ENCODE measurements at places on chromosomes 4 and X. TPM values are rescaled to one million over a fixed set of nuclear protein-coding genes. Genes with fewer than 3 reads are reported as not detected.

GRCh38 chrX:74814681-74815080, 110.6 kb downstream of the NEXMIF start:
- DNase-seq, result no peak

DNA sequence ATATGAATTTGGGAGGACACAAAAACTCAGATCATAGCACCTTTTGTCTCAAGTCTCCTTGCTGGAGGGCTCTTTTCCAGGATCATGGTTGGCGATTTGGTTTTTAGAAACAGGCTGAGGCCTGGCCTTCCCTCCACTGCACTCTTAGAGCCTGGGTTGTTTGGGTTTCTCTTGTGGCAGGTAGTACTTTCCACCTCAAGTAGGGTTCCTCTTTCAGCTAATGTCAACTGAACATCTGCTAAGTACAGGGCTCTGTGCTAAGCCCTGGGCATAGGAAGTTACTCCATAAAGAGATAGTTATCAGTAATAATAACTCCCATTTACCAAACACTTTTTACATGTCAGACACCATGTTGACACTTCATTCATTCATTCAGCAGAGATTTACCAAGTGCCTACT, 28.2 kb upstream of the APLN start:
- no peak for DNase-seq

DNA sequence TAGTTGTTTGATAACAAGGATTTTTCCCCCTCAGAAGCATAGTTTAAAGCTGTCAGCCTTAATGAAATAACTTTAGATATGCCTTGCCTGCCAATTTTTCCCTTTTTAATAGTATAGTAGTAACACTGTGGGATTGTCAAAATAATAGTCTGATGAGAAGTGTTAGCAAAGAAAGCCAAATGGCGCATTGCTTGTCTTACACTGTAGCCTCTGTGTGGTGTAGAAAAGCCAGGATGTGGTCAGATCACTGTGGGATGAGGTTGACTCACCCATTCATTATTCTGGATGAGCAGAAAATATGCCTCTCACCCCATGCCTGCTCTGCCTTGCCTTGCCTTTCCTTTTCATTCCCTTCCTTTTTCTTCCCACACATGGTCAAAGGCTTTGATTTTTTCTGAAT, 257.8 kb upstream of the NRK start:
- peak; percentile 20 for DNase-seq

The RPL34 gene
- total RNA-seq, result 590 TPM

The PPEF1 gene
- total RNA-seq, result not detected

DNA sequence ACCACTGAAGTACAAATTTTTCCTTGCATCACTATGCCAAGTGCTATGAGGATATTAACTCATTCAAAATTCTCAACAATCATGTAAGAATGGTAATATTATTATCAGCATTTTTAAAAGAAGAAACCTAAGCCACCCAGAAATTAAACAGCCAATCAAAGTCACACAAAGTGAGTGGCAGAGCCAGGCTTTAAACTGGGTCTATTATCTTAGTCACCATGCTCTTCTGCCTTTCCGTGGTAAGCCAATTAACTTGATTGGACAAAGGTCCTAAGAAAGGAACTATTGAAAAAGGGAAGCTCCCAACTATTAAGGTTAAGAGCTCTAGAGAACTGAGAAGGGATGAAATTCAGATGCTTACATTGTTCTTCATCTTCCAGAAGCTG, 111.5 kb downstream of the ASB9 start:
- no peak for DNase-seq

DNA sequence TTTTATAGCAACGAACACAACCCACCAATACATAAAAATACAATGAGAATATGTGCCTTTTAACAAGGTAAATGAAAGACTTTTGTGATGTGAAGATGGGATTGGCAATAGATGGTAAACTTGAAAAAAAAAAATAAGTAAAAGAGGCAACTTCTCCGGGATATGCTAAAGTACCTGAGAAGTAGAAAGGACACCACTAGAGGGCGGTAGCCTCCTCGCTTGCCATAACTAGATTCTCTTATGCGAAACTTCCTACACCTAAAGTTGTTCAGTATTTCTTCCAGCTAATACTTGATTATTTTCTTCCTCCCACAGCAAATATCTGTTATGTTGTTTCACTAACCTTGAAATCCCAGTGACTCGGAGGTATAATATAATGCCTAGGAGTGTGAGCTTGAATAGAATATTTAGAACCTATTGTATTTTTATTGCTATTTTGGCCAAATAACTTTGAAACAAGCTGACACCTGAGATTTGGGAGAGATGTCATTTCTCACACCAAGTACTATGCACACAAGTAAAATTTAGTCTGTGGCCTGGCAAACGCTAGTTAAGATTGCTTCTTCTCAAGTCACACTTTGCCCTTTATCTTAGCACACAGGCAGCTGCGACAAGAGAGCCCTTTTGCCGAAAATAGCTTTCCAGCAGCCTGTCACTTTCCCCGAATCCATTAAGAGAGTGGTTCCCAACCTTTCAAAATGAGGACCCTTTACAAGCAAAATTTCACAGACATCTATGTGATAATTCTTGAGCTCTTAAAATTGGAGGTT, 44.9 kb upstream of the PDLIM5 start:
- peak; percentile 88 for DNase-seq

The CDS1 gene
- under 0.01 TPM for total RNA-seq

DNA sequence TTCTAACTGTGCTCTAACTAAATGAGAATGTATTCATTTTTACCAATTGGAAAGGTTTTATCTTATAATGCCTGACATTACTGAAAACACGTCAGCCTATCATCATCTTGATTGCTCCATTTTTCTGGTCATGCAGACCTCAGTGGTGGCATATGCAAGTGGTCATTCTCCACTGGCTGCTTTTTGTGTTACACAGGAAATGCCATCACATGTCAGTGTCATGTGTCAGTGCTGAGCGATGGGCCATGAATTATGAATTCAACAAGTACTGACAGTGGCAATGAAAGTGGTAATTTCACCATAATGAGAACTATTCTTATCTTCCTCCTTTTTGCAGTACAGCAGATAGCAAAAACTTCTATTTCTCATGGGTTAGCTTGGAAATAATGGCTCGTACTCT, 190.5 kb downstream of the PACRGL start:
- DNase-seq, result no peak

DNA sequence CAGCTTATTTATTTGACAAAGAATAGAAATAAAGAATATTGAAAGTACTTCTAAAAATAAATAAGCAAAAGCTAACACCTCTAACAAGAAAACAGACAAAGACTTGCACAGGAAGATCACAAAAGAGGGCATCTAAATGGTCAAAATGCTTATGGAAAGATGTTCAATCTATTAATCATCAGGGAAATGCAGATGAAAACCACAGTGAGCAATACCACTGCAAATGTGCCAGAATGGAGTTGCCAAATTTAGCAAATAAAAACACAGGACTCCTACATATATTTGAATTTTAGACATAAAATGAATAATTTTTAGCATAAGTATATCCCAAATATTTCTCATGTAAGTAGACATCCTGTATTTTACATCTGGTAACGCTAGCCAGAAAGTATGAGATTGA, 56.1 kb upstream of the HPGD start:
- DNase-seq, result no peak

DNA sequence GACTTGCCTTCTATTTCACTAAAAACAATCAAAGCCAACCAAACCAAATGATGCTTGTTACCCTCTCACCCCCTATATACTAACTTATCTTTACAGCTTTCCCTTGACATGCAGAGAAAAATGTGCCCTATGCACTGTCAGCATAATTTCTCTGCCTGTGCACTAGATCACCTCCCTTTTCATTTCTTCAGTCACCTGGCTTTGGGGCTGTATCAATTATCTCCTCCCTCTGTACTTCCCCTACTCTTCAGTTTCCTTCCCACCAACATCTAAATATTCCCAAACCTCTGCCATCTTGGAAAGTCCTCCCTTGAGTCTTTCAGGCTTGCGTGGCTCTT, 103.5 kb upstream of the TAPT1 start:
- DNase-seq, result no peak

- no peak for DNase-seq
Measured at GRCh38 chr4:154277172-154277571, 214.4 kb downstream of the DCHS2 start.

GRCh38 chrX:154002215-154002719, 17.4 kb downstream of the IRAK1 start:
- peak; percentile 61 for DNase-seq

GRCh38 chr4:134546279-134546678, 344.7 kb upstream of the PABPC4L start:
- DNase-seq, result no peak

DNA sequence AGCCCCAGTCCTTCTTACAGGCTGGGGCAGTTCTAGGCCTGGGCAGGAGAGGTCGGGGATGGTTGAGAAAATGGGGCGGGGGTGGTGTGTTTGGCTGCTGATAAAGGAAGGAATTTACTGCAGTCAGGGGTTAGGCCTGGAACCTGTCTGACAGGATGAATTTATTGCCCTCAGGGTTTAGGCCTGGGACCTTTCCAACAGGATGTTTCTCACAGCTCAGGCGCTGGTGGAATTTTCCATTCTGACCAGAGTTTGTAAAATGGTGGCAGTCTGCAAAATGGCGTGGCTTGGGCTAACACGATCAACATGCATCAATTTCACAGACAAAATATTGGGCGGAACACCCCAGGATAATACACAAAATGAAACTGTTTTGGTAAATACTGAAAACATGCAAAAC, 83.5 kb upstream of the SPIN4 start:
- DNase-seq, result peak; percentile 22

The GABRG1 gene
- total RNA-seq, result not detected

- no peak for DNase-seq
Measured at GRCh38 chr4:57492251-57492878, 382.2 kb upstream of the IGFBP7 start.

DNA sequence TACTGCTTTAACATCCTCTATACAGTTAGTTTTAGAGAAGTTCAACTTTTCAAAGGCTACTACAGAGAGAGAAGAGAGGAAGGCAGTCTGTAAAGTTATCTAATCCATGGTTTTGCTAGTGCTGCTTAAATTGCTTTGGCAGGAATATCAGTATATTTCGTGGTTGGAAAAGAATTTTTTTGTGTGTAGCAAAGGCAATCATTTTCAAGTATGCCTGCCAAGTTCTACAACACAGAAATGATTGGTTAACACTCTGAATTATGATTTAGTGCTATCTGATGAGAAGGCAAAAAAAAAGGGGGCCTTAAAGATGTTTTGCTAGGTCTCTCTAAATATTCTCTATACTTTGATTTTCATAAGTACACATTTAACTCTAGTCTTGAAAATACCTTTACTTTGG, 133.1 kb downstream of the JADE1 start:
- DNase-seq, result no peak
